ENCODE measurements at places on chromosomes 7 and 10.

GRCh38 chr10:49520122-49520775, 18.7 kb downstream of the ERCC6 start:
- DNase-seq = no peak

DNA sequence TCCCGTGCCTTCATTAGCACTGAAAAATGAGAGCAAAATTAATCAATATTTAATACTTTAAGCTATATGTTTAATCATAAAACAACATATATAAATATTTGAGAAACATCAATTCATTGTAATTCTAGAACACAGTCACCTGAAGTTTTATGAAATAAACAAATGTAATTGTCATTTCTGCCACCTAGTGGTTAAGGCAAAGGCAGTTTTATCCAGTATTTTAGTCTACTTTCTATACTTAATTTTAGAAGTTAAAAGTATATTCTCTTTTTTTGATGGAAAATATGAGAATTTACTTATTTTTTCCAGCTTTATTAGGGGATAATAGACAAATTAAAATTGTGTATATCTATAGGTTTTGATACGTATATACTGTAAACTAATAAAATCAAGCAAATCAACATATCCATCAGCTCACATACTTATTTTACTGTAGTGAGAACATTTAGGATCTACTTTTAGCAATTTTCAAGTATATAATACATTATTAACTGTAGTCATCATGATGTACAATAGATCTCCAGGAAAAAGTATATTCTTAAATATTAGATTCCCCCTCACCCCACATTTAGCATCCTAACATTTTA, 16.9 kb downstream of the PCGF6 start:
- peak; percentile 26 for DNase-seq

GRCh38 chr10:127279334-127279774, 83.0 kb upstream of the INSYN2A start:
- DNase-seq = no peak

GRCh38 chr10:44668336-44668735, 242.8 kb upstream of the TMEM72 start:
- no peak for DNase-seq

- DNase-seq = no peak
These were observed 149.8 kb upstream of the WNT16 start for GRCh38 chr7:121178869-121179497.

DNA sequence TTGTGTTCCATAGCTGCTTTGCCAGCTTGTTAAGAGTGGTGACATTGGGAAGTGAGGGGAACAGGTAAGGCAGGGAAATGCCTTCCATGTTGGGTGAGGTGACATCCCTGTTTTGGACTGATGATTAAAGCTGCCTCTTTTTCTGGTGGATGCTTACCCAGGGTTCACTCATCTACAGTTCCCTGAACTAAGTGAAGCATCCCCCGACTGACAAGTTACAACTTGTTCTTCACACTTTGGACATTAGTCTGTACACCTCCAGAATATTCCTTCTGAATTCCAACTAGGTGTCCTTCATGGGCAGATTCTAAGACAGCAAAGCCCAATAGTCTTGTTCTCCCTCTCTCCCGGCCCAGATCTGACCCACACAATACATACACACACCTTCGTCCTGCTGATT, 63.4 kb downstream of the HDAC9 start:
- no peak for DNase-seq

Data from fibroblast of skin of back (primary cell).